Upper lobe of right lung (tissue), 1 donor: ENCODE measurements at places on chromosomes 3 and 15.

- no peak for DNase-seq
These were observed 199.5 kb upstream of the P2RY1 start for GRCh38 chr3:152635389-152635788.

- no peak for DNase-seq
These were observed 17.4 kb downstream of the CCDC12 start for GRCh38 chr3:46959161-46959511.

- DNase-seq = no peak
These were observed 6.3 kb downstream of the CSK start for GRCh38 chr15:74788042-74788682.

DNA sequence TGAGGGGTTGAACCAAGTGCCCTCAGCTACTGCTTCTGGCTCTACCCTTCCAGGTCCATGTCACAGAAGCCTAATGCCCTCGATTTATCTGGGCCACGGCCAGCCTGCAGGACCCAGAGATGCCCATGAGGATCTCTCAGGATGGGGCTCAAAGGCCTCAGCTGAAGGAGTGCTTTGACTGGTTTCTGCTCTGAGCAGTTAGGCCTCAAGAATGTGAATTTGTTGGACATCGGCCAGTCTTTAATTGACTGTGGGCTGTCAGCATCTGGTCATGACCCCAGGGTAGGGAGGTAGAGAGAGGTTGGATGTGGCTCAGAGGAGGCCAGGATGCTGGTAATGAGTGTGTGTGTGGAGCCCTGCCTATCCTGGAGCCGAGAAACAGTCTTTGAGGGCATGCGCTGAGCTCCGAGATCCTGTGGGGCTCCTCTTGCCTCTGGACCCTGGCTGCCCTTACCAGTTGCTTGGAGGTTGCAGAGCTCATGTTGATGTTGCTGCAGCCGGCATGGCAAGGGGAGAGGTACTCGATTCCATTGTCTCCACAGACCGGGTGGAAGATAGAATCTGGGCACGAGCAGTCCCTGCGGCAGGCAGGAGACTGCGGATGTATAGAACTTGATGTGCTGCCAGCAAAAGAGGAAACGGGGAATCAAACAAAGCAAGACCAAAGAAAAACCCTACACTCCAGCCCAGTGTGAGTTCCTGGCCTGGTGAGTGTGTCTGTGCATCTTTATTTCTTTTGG is 49.1 kb upstream of the RAB6B start:
- no peak for DNase-seq

- DNase-seq = no peak
These were observed 48.0 kb downstream of the SSUH2 start for GRCh38 chr3:8596321-8597218.

- no peak for DNase-seq
These were observed 742 bp downstream of the CAMKV start for GRCh38 chr3:49868862-49869466.

GRCh38 chr15:74725845-74726773 is 781 bp upstream of the CYP1A1 start:
- peak; percentile 80 for DNase-seq

DNA sequence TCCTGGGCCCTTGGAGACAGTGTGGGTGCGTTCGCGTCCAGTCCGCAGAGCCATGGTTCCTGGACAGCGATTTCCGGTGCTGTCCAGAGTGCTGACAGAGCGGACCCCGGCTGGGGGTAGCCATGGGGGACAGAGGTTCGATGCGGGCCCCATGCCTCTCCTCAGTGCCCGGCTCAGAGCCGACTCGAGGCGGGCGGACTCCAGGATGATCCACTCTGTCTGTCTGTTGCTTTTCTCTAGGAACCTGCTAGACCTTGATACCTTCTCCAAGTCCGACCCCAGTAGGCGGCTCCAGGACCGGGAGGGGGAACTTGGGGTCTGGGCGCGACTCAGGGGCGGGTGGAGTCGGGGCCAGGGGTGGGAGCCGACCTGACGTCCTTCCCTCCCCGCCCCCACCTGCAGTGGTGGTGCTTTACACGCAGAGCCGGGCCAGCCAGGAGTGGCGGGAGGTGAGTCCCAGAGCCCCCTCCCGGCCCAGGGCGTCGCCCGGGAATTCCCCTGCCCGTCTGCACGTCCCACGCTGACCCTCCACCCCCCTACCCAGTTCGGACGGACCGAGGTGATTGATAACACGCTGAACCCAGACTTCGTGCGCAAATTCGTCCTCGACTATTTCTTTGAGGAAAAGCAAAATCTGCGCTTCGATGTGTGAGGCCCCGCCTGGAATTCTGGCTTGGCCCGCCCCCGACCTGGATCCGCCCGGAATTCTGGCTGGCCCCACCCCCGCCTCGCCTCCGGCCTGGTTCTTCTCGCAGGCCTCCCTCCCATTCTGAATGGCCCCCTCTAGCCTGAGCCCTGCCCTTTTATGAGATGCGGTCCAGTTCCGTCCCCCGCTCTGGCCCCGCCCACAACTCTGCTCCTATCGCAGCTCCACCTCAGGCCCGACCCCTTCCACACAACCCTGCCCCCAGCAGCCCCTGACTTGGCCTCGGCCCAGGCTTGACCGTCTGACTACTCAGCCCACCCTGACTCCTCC is 1.0 kb downstream of the CPNE9 start:
- peak; percentile 72 for DNase-seq

- DNase-seq = no peak
These were observed 16.1 kb upstream of the CACNA1D start for GRCh38 chr3:53478166-53478830.

DNA sequence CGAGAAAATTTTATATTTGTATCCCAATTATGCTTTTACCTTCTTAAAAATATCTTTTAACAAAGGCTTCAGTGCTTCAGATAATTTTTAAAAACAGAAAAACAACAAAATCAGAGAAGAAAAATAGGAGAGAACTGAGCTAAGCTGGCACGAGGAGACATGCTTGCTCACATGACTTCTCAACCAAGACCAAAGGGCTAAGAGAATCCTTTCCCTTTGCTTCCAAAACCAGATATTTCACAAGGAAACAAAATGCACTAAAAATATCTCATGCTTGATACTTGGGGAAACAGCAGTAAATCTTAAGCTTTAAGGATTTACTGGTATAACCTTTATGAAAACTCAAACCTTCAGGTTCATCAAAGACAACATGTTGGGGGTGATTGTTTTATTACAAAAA is 58.4 kb downstream of the CAPN7 start:
- no peak for DNase-seq

DNA sequence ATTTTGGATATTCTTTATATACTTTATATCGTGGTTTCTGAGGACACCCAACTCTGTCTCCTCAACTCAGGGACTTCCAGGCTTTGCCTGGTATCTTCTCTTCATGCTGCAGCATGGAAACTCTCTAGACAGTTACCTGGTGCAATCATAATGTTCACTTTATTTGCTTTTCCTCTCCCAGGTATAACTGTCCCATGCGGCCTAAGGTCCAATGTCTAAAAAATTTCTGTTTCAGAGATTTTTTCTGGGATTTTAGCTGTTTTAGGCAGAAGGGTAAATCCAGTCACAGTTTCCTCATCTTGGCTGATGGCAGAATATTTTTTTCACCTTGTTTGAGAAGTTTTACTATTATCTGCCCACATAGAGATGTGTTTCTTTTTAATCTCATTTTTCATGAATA is 139.9 kb upstream of the KCNMB2 start:
- no peak for DNase-seq
